GM23248 (cell line): ENCODE measurements at places on chromosomes 1 and 21. TPM values are rescaled to one million over a fixed set of nuclear protein-coding genes. Genes with fewer than 3 reads are reported as not detected.

DIRAS3 gene
- total RNA-seq: 4.8 and 12.1 TPM in 2 replicates

GNAT2 gene
- total RNA-seq: not detected in 2 replicates

FMOD gene
- total RNA-seq: 12.1 and 14.6 TPM in 2 replicates

SPRR1A gene
- not detected in 2 replicates for total RNA-seq

SHISA4 gene
- total RNA-seq: 24.8 and 42.4 TPM in 2 replicates

TRIM67 gene
- total RNA-seq: not detected in 2 replicates

GRCh38 chr1:30761381-30762151 lies 4.0 kb upstream of the LAPTM5 start:
- no peak overlapping the region for H3K27ac ChIP-seq
- H3K4me1 ChIP-seq: peaks cover 6% of the 10 kb centered on the region; the same call in 1 of the 2 replicates
- H3K36me3 ChIP-seq: no peaks in the 10 kb centered on the region
- H3K4me3 ChIP-seq: no peak overlapping the region

DNA sequence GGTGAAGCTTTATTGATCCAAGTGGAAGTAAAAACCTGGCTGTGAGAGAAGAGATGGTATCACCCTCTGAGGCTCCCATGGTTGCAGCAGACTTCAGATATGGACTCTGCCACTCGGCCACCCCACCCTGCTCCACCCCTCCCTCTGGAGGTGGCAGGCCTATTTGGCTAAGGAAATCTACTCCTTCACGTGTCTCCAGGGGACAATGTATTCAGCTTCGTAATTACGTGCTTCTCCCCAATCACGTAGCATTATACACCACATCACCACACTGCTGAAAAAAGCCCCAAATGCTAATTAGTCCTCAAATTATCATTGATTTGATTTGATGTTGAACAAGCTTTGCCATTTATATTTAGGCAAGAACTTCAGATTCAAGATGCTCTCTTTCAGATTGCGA lies 220.7 kb downstream of the OMA1 start:
- H3K27ac ChIP-seq: no peak overlapping the region
- DNase-seq: no peak
- no peaks in the 10 kb centered on the region for H3K27me3 ChIP-seq

DNA sequence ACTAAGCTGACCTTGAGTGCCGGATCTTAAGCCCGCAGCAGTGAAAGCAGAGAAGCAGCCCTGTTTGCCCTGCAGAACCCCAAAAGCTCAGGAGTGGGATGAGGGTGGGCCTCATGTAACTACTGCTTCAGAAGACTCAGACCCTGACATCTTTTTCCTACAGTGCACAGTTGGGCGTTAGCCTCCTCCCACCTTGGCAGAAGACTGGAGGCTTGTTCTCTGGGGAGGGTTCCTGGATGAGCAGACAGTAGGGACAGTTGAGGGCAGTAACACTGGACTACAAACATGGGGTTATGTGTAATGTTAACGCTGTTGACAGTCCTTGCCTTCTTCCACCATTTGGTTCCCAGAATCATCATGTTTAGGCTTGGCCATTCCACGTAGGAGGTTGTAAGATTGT lies 9.6 kb downstream of the CTPS1 start:
- H3K27me3 ChIP-seq: no peaks in the 10 kb centered on the region
- H3K27ac ChIP-seq: no peak overlapping the region
- no peak for DNase-seq
- no peak overlapping the region for H3K4me3 ChIP-seq

GRCh38 chr1:156947818-156948525 lies 27.5 kb downstream of the LRRC71 start:
- no peak overlapping the region for H3K4me3 ChIP-seq
- no peaks in the 10 kb centered on the region for H3K4me1 ChIP-seq
- DNase-seq: no peak
- no peaks in the 10 kb centered on the region for H3K27me3 ChIP-seq
- no peak overlapping the region for H3K27ac ChIP-seq
- H3K36me3 ChIP-seq: peaks cover 25% of the 10 kb centered on the region; the same call in 1 of the 2 replicates

GRCh38 chr1:214662223-214662785 lies 59.3 kb downstream of the CENPF start:
- H3K27ac ChIP-seq: no peak overlapping the region
- no peaks in the 10 kb centered on the region for H3K27me3 ChIP-seq
- H3K36me3 ChIP-seq: no peaks in the 10 kb centered on the region; the same call in 1 of the 2 replicates
- H3K4me1 ChIP-seq: peaks cover 18% of the 10 kb centered on the region

GRCh38 chr1:116106646-116107045 lies 4.6 kb upstream of the MAB21L3 start:
- H3K27me3 ChIP-seq: no peaks in the 10 kb centered on the region
- no peaks in the 10 kb centered on the region for H3K36me3 ChIP-seq
- DNase-seq: no peak
- no peak overlapping the region for H3K4me3 ChIP-seq
- no peaks in the 10 kb centered on the region for H3K4me1 ChIP-seq
- H3K27ac ChIP-seq: no peak overlapping the region

DNA sequence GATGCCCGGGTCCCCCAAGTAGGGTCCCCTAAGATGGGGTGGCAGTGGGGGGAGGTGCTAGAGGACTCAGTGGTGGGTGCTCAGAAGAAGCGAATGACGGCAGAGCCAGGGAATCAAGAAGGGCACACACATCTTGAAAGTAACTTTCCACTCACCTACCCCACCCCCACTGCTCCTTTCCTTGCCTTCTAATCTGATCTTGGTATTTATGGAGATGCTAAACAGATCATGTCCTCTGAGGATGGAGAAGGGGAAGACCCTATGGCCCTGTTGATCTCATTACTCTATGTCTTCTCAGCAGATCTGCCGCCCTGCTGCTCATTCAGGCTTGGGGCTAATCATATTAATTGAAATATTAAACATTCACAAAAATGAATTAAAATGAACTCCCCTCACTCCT lies 2.1 kb upstream of the CELF3 start:
- DNase-seq: no peak
- H3K27me3 ChIP-seq: peaks cover 53% of the 10 kb centered on the region
- H3K4me3 ChIP-seq: no peak overlapping the region
- no peak overlapping the region for H3K27ac ChIP-seq
- no peaks in the 10 kb centered on the region for H3K4me1 ChIP-seq

DNA sequence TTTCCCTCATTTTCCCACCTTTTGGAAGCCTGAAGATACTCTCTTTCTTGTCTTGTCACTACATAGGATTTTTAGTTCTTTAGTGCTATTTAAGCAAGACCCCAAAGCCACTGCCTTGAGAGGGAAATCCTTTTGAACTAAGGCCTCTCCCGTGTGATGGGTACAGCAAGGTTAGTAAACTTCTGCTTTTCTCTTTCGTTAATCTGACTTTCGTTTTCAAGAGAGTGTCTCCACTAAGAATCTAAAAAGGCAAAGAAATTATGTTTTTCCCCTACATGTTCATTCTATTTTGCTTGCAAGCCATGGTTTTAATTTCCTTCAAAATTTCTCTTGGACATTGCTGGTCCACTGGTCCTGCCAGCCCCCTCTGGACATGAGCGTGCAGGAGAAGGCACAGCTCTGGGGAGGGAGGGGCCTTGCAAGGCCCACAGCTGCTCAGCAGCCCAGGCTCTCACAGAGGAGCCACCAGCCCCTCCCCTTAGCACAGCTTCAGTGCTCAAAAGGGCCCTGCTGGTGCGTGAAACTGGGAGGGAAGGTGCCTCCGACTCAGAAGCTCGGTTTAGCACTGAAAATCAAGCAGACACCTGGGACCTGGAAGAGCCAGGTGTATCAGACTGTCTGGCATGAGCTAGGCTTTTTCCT lies 210.9 kb upstream of the GALNT2 start:
- no peaks in the 10 kb centered on the region for H3K4me1 ChIP-seq
- H3K36me3 ChIP-seq: no peaks in the 10 kb centered on the region
- DNase-seq: peak; percentile 11
- peaks cover 9% of the 10 kb centered on the region; the same call in 1 of the 2 replicates for H3K27me3 ChIP-seq

DNA sequence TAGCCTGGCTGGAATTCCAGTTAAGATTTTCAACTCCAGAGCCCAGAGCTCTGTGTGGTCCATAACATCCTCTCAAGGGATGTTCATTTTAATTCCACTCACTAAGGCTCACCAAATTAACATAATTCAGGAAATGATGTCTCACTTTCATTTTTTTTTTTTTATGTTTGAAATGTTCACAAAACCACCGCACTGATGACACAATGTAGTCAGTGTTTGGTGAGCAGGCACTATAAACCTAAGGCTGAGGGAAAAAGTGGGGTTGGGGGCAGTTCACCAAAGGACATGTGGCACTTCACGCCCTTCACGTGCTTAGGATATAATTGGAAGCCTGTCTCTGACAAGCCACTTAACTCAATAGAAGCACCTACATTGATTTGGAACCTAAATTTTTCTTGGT lies 177.3 kb upstream of the CAMK1G start:
- H3K27me3 ChIP-seq: no peaks in the 10 kb centered on the region
- H3K4me3 ChIP-seq: no peak overlapping the region
- no peak overlapping the region for H3K27ac ChIP-seq
- DNase-seq: peak; percentile 45
- no peaks in the 10 kb centered on the region for H3K36me3 ChIP-seq

- H3K4me1 ChIP-seq: peaks cover 14% of the 10 kb centered on the region
- no peak overlapping the region for H3K27ac ChIP-seq
- no peaks in the 10 kb centered on the region for H3K36me3 ChIP-seq
- H3K27me3 ChIP-seq: no peaks in the 10 kb centered on the region
- DNase-seq: no peak
- H3K4me3 ChIP-seq: no peak overlapping the region
Observed at GRCh38 chr1:31745946-31746670, 18.0 kb downstream of the ADGRB2 start.

DNA sequence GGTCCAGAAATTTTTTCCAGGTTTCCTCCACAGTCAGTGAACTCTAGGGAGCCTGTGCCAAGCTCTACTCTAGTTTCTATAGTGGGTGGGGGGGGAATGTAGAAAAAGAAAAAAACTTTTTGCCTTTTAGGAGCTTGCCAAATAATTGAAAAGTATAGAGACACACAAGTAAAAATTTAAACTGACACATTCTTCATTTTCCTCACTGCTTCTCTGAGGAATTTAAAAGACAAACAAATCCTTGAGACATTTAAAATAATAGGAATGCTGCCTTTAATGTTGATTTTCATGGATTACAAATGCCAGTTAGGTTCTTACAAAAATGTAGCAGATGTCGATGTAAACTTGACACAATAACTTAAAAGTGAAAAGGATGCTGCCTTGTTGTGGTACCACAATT lies 241.9 kb downstream of the DNM3 start:
- H3K4me1 ChIP-seq: no peaks in the 10 kb centered on the region
- H3K36me3 ChIP-seq: no peaks in the 10 kb centered on the region
- H3K27me3 ChIP-seq: no peaks in the 10 kb centered on the region
- no peak for DNase-seq

GRCh38 chr1:48047116-48047515 lies 49.9 kb upstream of the TRABD2B start:
- peak; percentile 15 for DNase-seq
- no peaks in the 10 kb centered on the region for H3K36me3 ChIP-seq
- peaks cover 35% of the 10 kb centered on the region for H3K4me1 ChIP-seq
- no peak overlapping the region for H3K27ac ChIP-seq

DNA sequence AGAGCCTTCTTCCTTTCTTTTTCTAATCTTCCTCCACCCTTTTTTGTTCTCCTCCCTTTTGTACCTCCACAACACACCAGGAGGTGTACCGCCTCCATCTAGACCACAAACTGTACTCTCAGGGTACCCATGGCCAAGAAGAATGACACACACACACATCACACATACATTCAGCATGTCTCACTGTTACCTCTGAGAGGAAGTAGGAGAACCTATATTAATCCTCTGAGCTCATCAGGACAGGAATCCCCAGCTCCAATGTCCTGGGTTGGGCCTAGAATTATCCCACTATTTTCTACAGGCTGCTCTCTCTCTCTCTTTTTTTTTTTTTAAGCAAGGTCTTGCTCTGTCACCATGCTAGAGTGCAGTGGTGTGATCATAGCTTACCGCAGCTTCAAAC lies 36.7 kb downstream of the ATP2B4 start:
- H3K4me3 ChIP-seq: peak overlapping the region; percentile 37
- peaks cover 41% of the 10 kb centered on the region for H3K4me1 ChIP-seq

GRCh38 chr1:12196641-12197482 lies 30.1 kb downstream of the TNFRSF1B start:
- no peaks in the 10 kb centered on the region for H3K4me1 ChIP-seq
- H3K27ac ChIP-seq: no peak overlapping the region
- H3K4me3 ChIP-seq: no peak overlapping the region
- no peaks in the 10 kb centered on the region for H3K27me3 ChIP-seq

DNA sequence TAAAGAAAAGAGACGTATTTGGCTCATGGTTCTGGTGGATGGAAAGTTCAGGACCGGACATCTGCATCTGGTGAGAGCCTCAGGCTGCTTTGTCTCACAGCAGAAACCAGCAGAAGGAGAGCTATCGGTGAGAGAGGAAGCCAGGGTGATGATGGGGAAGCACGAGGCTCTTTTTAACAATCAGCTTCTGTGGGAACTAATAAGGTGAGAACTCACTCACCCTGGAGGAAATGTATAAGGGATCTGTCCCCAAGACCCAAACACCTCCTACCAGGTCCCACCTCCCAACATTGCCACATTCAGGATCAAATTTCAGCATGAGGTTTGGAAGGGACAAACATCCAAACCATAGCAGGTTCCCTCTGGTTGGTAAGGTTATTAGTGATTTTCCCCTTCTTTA lies 32.8 kb downstream of the ASTN1 start:
- H3K27ac ChIP-seq: no peak overlapping the region
- H3K36me3 ChIP-seq: no peaks in the 10 kb centered on the region
- peaks cover 3% of the 10 kb centered on the region; the same call in 1 of the 2 replicates for H3K27me3 ChIP-seq

DNA sequence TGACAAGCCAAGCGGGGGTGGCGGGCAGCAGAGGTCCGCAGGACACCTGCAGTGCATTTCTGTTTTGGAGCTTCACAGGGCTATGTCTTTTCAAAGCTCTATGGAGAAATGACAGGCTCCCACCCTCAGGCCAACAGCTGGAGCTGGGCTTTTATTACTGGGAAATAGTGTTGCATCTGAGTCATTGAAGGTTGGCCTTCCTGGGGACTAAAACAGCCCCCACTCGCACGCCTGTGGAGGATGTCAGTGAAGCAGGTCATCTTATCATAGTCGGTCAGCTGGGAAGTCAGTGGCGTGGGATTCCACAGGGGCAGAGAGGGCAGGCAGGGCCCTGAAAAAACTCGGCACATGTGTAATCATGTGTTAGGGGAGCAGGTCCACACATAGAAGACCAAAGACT lies 55.3 kb downstream of the NTPCR start:
- DNase-seq: peak; percentile 56
- H3K4me3 ChIP-seq: no peak overlapping the region
- H3K36me3 ChIP-seq: no peaks in the 10 kb centered on the region
- peaks cover 15% of the 10 kb centered on the region for H3K4me1 ChIP-seq
- no peaks in the 10 kb centered on the region for H3K27me3 ChIP-seq

GRCh38 chr1:101331794-101332193 lies 95.0 kb downstream of the S1PR1 start:
- DNase-seq: no peak
- H3K36me3 ChIP-seq: no peaks in the 10 kb centered on the region
- no peaks in the 10 kb centered on the region for H3K4me1 ChIP-seq
- no peak overlapping the region for H3K27ac ChIP-seq

- no peaks in the 10 kb centered on the region for H3K27me3 ChIP-seq
- no peaks in the 10 kb centered on the region for H3K36me3 ChIP-seq
- DNase-seq: peak; percentile 16
Observed at GRCh38 chr1:93434987-93435386, 12.9 kb upstream of the FNBP1L start.
